ENCODE measurements at places on chromosomes 16 and 17.
A peak's percentile ranks its signal among the peaks of the same experiment; 100 is the strongest.

- no peak for DNase-seq
These were observed at the start of gene TMEM100 for GRCh38 chr17:55722742-55723487. TSS of gene TMEM100 (minus strand) at chr17:55722864. CDS start at chr17:55721070, 1,794 bp downstream.

GRCh38 chr17:41462705-41463104 is 4.5 kb downstream of the KRT32 start:
- no peak for DNase-seq

GRCh38 chr16:88276591-88276990 is 106.2 kb upstream of the ZNF469 start:
- no peak for DNase-seq

DNA sequence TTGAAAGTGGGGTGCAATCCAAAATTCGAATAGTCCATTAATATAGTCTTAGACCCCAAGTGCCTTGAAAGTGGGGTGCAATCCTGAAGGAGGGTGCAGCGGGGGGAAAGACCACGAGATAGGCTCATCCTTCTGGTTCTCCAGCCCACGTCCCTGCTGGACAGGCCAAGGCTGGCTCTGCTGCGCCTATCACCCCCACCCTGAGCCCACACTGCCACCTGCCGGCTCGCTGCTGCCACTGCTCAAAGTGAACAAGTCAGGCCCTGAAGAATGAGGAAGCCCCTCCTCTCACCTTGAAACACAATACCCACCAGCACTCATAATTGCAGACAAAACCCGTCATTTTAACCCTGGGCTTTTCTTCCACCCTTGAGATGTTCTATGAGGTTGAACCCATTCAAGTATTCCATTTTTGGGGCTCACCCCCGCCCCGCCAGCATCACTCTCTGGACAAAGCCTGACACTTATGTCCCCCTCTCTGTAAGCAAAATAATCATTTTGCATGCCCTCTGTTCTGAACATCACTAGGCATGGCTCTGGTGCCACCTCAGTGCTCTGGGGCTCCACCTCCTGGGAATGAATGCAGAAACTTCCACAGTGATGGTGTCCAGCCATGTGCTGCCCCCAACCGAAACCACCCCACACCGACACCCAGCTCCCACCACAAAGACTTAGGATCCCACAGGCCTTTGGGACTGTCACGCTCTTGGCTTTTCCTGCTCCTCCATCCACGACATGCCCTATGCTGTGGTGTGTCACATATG is 56.8 kb downstream of the BEAN1 start:
- peak; percentile 67 for DNase-seq

DNA sequence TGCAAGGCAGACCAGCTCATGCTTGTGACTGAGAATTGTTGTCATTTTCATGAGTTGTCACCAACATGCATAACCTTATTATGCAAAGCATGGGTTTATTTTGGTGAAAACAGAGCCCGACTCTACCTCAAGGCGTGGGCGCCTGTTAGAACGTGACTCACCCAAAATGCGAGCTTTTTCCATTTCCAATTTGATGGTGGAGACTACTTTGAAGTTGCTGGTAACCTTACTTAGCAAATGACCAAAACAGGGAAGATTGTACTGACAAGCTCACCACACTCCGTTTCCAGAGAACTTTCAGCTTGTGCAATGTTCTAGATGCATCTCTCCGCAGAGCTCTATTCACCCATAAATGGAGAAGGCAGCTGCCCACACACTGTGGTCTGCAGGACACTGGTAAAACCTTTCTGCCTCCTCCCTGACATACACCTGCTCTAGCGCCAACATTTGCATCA is 284.5 kb downstream of the MAF start:
- DNase-seq = no peak

DNA sequence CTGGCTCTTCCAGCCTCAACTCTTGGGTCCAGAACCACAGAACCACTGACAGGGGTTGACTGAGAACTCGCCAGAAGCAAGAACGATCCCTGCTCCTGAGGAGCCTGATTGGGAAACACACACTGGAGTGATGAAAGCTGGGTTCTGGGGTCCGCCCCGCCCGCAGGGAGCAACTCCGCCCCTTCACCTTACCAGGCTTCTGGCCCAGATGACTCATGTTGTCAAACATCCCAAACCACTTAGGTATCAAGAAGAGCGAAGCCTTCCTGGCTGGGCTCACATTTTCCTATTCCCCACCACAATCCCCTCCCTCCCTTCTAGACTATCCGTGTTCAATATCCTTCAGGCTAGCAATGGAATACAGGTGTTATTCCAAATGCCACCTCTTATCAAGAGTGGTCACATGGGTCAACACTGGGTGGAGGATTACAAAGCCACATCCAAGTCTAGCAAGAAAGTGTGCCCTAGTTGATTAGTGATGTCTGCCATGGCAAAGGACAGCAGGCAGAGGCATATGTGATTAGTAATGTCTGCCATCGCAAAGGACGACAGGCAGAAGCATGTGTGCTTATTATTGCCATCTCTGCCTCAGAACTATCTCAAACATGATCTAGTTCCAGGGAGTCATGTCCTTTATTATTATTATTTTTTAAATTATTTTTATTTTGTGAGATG is 70.5 kb downstream of the TIMM22 start:
- no peak for DNase-seq

DNA sequence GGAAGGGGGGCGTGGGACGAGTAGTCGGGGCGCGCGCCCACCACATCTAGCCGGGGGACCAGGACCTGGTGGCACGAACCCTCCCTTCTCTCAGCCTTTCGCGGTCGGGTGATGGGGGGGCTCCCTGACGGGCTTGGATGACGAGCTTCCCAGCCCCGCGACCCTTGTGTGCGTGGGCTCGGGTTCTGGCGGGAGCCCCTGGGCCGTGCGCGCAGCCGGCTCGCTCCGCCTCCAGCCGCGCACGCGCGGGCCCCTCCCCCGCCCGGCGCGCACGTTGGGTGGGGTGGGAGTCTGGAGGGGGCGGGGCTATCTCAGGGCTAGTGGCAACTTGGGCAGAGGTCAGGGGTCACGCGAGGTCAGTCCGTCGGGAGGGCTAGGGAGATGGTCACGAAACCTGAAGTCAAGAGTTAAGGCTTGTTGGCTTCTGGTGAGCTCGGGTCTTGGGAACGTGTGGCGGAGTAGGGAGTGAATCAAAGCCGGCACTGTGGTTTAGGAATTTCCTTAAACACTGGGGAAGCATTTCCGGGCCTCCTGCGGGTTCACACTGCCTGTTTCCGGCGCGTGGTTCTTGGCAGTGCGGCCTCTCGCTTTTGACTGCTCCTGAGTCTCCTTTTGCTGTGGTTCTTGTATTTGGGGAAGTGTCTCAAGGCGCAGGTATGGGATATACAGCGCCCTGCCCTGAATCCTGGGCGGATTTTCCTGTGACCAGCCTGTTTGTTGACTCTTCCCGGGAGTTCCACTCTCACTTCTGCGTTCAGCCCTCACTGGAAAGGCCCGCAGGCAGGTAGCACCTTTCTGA is at the start of gene SRCAP:
Gene SRCAP, plus strand, starts transcription at position 356 of the 799 bp plus-strand sequence. CDS start 1,654 bp downstream, outside the sequence.
- peak; percentile 84 for DNase-seq

- DNase-seq = no peak
These were observed 499.1 kb upstream of the CDH5 start for GRCh38 chr16:65867276-65867960.

DNA sequence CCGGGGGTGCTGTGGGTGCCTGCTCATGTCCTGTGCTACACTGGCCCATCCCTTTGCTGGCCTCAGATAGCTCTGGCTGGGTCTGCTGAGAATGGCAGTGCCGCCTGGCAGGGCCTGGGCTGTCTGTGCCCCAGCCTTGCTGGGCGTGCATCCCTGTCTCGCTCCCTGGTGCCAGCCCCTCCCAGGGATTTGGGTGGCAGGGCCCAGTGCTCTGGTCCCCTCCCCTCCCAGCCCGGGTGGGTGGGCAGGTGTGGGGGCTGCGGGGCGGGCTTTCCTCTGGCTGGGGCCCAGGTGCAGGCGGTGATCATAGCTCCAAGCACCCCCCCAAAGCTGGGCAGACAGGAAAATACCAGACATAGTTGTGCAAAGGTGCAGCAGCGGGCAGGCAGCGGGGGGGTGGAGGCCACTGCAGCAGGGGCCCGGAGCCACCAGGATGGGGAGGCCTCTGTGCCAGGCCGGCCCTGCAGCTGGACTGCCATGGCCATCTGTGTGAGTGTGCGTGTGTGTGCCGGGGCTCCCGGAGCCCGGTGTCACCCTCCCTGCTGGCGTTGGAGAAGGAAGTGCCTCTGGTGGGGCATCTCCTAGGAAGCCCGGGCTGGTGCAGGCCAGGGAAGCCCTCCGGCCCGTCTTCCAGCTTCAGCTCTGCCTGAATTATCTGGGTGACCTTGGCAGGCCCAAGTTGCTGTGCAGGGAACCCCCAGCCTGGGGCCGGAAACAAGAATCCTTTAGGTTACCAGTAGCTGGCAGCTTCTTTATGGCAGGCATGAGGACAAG is 7.4 kb downstream of the GLIS2 start:
- DNase-seq = no peak

DNA sequence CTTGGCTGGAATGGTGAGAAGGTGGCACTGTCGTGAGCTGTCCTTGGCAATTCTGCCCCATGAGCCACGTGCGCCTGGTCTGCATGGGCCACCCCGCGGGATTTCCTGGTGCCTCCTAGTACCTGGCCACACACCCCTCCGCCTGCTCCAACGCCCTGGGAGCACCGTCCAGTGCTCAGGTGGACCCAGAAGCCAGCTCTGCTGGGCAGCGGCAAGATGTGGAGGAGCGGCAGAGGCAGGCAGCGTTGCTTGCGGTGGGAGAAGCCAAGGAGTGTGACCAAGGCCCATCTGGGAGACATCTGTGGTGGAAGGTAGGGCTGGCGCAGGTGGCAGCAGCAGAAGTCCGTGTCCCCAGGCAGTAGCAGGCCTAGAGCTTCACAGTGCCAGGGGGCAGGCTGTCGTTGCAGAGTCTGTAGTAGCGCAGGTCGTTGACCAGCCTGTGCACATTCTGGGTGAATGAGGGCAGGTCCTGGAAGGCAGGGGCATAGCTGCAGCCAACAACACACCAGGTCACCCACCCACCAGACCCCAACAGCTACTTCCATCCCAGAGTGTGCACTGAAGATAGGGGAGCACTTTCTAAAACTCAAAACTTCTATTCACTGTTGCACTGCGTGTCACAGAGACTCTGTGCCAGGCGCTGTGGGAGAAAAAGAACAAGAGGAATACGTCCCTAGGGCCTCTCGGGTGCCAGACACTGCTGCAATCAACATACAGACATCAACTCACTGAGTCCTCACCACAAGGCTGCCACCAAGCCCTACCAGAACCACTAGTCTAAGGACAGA is 34.9 kb upstream of the GSG1L start:
- no peak for DNase-seq

DNA sequence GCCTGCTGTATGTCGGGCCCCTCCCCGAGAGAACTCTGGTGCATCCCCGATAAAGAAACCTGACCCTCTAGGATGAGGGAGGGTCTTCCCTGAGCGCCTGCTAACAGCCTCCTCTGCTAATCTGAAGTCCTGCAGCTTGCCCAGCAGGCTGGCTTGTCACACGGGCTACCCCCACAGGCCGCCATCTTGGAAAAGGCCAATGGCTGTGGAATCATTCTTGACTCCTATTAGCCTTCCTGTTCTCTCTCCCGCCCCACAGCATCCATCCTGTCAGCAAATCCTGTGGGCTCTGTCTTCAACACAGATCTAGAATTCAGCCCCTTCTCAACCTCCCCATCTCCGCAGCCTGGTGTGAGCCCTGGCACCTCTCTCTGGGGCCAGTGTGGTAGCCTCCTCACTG is 12.0 kb downstream of the IL4R start:
- no peak for DNase-seq

- DNase-seq = no peak
These were observed 21.0 kb downstream of the SNN start for GRCh38 chr16:11689031-11689840.

GRCh38 chr17:5784791-5785190 is 200.5 kb upstream of the NLRP1 start:
- no peak for DNase-seq

GRCh38 chr17:63490329-63490728 is 13.5 kb downstream of the ACE start:
- no peak for DNase-seq

- no peak for DNase-seq
These were observed 471.9 kb downstream of the PMP22 start for GRCh38 chr17:14793237-14793636.

DNA sequence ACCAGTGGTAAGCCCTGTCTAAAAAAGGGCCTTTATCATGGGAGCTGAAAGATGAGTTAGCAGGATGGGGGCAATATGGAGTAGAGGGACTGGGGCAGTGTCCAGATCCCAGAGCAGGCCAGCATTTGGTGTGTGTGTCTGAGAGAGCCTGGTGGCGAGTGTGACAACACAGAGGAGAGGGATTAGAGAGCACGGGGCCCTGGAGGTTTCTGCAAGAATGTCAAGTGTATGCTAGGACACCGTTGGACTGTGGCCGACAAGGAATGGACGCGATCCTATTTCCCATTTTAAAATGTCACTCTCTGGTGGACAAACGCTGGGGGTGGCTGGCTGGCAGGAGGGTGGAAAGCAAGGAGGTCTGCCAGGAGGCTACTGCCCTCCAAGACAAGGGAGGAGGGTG is 12.4 kb downstream of the TAC4 start:
- DNase-seq = no peak

GRCh38 chr17:45300060-45300751 is 16.6 kb downstream of the MAP3K14 start:
- DNase-seq = no peak

GRCh38 chr17:73017658-73018057 is 74.8 kb downstream of the SLC39A11 start:
- DNase-seq = no peak

GRCh38 chr17:61568219-61569072 is 22.6 kb downstream of the NACA2 start:
- no peak for DNase-seq

DNA sequence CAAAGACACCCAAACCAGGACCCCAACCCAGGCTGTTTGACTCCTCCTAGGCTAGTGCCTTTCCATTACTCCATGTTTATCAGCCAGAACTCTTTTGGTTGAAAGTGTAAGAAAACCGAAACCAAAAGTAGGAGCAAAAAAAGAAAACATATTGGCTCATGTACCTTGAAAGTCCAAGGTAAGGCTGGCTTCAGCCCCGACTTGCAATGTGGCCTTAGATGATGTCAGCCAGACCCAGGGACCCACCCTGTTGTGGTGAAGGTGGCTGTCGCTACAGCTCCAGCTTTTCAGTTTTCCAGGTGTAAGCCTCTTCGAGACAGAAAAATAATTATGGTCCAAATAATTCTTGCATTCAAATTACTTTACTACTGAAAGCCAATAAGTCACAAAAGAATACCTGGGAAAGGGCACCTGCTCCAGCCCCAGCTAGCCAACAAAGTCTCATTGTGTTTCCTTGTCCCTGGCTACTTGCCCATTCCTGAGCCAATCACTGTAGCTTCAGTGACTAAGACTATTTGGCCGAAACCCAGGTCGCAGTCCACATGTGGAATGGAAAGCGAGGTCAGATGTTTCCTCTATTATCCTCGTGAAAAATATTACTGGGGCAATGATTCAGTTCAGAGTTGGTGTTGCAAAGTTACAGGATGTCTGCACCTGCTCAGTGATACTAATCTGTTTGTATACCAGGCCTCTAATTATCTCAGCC is 20.7 kb downstream of the DNAH9 start:
- no peak for DNase-seq
